ENCODE measurements at places on chromosomes 11 and 22.
A peak's percentile ranks its signal among the peaks of the same experiment; 100 is the strongest.

GRCh38 chr11:15109602-15110001 is 5.1 kb upstream of the INSC start:
- no peak for DNase-seq

GRCh38 chr22:39360674-39361413 is 11.1 kb downstream of the SYNGR1 start:
- DNase-seq = no peak

- DNase-seq = peak; percentile 96
Measured at GRCh38 chr11:112977755-112978154, 16.5 kb downstream of the NCAM1 start.

DNA sequence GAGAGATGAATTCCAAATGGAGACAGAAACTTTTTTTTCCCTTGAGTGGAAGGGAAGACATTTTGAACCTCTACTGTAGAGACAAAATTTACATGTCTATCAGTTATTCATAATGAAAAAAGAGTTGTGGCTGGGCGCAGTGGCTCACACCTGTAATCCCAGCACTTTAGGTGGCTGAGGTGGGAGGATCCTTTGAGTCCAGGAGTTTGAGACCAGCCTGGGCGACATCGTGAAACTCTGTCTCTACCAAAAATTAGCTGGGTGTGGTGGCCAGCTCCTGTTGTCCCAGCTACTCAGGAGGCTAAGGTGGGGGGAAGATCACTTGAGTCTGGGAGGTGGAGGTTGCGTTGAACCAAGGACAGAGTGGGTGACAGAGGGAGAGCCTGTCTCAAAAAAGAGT is 4.1 kb downstream of the EED start:
- no peak for DNase-seq

DNA sequence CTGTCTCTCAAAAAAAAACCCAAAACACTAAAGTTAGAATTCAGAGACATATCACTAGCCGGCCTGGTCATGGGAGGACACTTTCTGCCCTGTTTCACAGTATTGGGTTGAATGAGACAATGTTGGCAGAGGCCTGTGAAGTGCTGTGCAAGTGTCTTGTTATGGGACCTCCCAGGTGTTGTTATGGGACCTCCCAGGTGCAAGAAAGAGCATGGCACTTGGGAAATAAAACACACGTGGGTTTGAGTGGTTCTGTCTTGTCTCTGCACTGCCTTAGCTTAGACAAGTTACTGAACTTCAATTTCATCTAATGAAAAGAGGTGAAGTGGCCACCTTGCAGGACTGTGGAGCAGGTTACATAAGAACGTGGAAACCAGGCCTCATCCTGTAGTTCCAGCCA is 28.9 kb upstream of the RAB1B start:
- DNase-seq = no peak

GRCh38 chr22:34934261-34934660 is 131.7 kb upstream of the ISX start:
- no peak for DNase-seq

DNA sequence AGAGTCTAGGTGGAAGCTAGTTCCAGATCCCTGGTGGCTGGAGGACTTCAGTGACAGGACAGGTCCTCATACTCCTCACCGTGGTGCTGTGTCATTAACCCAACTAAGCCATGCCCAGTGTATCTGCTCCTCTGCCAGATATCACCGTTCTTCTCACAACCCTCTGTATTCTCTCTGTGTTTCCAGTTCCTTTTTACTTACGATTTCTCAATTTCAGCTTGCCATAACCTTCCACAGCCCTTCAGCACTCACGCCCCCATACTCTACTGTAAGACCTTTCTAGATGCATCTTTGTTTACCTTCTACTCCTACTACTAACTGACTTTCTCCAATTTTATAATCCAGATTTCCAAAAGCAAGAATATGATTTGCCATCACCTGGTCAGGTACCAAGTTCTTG is 26.1 kb upstream of the RIC3 start:
- no peak for DNase-seq

DNA sequence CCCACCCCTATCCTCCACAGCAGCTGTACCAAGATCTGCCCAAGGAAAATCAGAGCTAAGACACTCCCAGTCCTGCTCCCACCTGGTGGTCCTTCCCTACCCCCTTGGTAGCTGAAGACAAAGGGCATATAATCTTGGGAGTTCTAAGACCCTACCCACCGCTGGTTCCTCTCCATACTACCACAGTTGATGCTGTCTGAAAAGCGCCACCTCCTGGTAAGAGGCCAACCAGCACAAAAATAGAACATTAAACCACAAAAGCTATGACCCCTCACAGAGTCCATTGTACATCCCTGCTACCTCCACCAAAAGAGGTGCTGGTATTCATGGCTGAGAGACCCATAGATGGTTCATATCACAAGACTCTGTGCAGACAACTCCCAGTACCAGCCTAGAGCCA is 161.5 kb upstream of the ARHGAP42 start:
- DNase-seq = peak; percentile 0

- DNase-seq = no peak
Measured at GRCh38 chr11:97430877-97431276, 1041.1 kb downstream of the JRKL start.

GRCh38 chr11:28123151-28123581 is 15.0 kb downstream of the METTL15 start:
- DNase-seq = no peak

DNA sequence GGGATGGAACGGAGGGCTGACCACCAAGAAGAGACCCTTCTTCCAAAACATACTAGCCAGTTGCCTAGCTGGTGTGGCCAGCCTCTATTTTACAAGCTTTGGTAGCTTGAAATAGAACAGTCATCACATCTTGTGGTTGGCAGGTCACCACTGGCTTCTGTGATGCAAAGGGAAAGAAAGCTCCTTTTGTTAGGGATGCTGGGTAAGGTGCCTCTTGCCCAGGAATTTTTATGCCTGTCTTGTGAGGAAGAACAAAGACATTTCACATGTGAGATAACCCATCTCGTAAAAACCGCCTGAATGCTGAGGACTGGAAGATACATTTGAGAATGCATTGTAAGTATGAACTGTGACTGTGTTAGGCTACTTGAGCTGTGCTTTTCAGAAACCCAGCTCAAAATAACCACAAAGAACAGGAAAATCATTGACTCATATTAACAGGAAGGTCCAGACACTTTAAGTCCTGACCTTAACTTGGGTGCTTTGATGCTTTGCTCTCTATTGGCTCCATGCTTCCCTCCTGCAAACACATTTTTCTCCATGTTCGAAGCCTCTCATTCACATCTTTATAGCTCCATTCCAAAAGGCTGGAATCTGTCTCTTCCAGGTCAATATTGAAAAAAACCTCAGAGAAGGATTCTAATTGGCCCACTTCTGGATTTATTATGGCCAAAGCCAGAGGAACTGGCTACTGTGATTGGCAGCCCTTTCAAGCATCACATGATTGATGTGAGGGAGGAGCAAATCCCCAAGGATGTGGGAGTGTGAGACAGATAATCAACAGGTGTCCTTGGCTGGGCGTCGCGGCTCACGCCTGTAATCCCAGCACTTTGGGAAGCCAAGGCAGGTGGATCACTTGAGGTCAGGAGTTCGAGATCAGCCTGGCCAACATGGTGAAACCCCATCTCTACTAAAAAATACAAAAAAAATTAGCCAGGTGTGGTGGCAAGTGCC is 53.9 kb downstream of the MICAL2 start:
- no peak for DNase-seq

DNA sequence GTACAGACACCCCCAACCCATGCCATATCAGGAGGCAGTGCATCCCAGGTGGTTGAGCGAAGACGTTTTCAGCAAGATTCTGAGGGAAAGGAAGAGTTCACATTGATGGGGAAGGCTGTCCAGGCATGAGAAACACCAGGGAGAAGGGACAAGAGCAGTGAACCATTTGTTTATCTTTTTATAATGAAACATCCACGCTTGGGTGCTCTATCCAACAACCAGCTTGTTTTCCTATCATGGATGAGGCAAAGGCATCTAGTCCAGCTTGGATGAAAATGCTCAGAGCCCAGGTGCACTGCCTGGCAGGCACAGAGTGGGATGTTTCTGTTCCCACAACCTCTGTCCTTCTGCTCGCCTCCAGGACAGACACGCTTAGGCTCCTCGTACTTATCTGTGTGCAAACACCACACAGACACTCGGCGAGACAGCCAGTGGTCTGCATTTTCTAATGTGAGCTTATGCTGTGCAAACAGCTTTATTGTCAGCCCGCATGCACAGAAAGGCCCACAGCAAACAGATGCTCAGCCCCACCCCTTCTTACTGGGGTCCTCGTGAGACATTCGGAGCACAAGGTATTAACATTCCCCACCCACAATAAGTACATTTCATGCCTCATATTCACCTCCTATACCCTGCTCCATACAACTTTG is 45.4 kb upstream of the NTM start:
- no peak for DNase-seq

- DNase-seq = no peak
Measured at GRCh38 chr11:94700622-94701021, 67.5 kb upstream of the AMOTL1 start.

GRCh38 chr22:25582946-25583345 is 18.5 kb downstream of the GRK3 start:
- DNase-seq = no peak

GRCh38 chr11:1112351-1113191 is 37.9 kb downstream of the MUC2 start:
- DNase-seq = no peak

GRCh38 chr11:33701302-33702230 is 940 bp upstream of the C11orf91 start:
- DNase-seq = no peak

- DNase-seq = no peak
Measured at GRCh38 chr11:60455531-60456042, at the start of gene MS4A1. Gene MS4A1 (plus strand): TSS chr11:60455847. CDS start chr11:60462375, 6,528 bp downstream.

GRCh38 chr11:37858398-37858797 is 1260.4 kb upstream of the RAG2 start:
- no peak for DNase-seq

DNA sequence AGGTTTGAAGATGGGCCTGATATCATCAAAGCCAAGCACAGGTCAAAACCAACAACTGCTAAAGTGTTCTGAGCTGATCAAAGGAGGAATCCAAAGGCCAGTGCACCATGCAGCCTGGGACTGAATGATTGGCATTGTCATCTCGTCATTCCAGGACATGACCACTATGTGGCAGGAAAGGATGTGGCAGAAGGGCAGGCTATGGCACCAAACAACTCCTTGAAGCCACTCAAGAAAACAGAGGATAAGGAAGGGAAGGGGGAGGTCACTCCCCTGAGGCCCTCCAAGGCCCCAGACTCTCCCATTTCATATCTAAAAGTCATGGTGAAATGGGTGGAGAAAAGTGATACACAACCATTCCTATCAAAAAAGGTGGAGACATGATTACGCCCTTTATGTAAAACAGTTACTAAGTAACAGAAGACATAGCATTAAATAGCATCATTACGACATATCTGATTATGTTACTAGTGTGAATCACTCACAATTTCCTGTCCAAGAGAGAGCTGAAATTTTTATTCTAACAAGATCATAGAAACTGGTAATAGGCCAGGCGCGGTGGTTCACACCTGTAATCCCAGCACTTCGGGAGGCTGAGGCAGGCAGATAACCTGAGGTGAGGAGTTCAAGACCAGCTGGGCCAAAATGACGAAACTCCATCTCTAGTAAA is 49.3 kb downstream of the AHNAK start:
- peak; percentile 76 for DNase-seq

DNA sequence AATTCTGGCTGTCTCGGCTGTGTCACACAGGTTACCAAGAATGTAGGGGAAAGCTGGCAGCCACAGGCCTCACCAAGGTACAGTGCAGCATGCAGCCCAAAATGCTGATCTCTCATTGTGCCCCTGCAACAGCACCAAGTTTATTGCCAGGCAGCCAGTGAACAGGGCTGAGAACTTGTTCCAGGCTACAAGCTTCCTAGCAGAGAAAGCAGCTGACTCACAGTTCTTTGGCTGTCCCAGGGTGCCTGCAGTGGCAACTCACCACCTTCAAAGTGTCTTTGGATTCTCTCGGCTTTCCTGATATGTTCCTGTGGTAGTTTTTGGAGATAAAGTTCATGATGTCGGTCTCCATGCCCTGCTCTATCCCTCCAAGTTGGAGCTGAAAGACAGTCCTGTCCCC is 719.1 kb upstream of the ANO3 start:
- DNase-seq = no peak

GRCh38 chr22:26406118-26406517 is 22.9 kb upstream of the ASPHD2 start:
- DNase-seq = no peak

DNA sequence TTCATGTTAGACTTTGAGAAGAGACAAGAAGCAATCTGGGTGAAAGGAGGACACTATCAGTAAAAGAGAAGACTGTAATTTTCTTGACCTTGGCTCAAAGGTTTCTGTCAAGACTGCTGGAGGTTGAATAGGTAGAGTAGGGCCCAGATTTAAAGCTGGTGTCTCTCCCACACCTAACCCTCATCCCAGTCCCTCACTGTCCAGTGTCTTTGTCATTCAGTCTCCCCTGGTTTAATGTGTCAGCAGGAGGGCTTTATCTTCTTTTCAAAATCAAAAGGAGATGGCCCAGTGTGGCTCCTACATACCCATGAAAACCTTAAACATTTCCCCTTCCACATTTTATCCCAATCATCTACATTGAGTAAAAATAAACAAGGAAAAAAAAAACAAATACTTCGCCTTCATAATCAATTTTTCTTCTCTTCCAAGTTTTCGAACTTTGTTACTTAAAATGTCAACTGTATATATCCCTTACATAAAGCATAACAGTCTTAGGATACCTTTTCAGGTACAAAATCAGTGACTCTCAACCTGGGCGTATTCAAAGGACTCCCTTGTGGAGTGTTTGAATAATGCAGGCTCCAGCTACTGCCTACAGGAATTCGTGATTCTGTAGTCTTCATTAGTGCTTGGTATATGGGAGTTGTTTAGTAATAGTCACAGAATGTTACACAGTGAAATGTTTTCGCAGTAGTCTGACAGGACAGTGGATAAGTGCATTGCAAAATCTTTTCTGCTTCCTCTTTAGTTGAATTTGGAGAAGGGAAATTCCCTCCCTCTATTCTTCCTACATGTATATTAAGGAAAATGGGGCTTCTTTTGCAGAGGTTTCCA is 87.2 kb downstream of the FAT3 start:
- peak; percentile 3 for DNase-seq

GRCh38 chr22:44214187-44214586 is 33.5 kb downstream of the PARVG start:
- no peak for DNase-seq

DNA sequence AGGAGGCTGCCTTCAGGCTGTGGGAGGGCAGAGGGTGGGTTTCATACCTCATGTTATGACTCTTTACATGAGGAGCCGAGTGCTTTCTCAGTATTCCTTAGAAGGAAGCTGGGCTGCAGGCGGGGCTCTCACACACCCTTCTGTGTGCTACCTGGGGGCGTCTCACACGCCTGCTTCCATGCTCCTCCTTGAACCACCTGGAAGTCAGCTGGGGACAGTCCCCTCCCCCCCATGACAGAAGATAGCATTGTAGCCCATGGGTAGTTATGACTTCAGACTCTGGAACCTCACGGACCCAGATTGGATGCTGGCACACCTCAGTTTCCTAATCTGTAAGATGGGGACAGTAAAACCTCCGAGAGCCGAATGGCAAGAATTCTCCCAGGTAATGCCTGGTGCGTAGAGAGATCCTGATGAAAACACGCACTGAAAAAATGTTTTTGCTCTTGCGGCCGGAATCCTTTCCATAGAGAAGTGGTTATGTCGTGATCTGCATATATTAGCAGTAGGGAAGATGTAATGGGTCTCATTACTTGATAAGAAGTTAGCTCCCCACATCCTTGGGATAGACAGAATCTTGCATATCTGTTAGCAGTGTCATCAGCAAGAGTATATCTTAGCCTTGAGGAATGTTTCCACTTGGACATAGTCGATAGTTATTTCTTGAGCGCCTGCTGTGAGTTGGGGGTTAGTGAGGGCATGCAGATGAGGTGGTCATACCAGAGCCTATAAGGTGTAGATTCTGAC is 4.9 kb downstream of the DAGLA start:
- no peak for DNase-seq
